ENCODE measurements at places on chromosomes 1 and 21. TPM values are rescaled to one million over a fixed set of nuclear protein-coding genes. Genes with fewer than 3 reads are reported as not detected.

Gene CD52
- total RNA-seq: 12.9 TPM

Gene CRYAA
- not detected for total RNA-seq

Gene GRHL3
- total RNA-seq: 0.45 TPM

Gene NR1I3
- 0.53 TPM for total RNA-seq

Gene SAMSN1
- total RNA-seq: 4.2 TPM

Gene FGR
- 1.6 TPM for total RNA-seq

Gene OR2L13
- total RNA-seq: not detected

Gene PSMA5
- total RNA-seq: 92.1 TPM

Gene ANGPTL1
- 2.5 TPM for total RNA-seq

Data from left colon (tissue), 2 donors.